ENCODE measurements at places on chromosomes 5 and 9.

DNA sequence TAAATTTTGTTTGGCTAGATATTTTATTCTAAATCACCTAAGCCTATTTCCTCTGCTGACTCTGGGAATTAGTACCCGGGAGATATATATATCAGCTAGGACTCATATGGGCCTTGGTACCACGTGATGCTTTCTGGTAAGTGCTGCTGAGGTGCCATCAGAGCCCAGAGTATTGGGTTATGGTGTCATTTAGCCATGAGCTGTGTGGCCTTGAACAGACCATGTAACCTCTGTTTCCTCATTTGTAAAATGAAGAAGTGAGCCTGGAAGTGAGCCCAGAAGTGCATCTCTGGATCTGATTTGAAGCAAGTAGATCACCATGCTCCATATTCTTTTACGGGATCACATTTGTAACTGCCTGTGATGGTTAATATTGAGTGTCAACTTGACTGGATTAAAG lies 126.1 kb downstream of the GPBP1 start:
- no peak for DNase-seq

GRCh38 chr5:156532921-156533320 lies 206.0 kb downstream of the SGCD start:
- DNase-seq = no peak

DNA sequence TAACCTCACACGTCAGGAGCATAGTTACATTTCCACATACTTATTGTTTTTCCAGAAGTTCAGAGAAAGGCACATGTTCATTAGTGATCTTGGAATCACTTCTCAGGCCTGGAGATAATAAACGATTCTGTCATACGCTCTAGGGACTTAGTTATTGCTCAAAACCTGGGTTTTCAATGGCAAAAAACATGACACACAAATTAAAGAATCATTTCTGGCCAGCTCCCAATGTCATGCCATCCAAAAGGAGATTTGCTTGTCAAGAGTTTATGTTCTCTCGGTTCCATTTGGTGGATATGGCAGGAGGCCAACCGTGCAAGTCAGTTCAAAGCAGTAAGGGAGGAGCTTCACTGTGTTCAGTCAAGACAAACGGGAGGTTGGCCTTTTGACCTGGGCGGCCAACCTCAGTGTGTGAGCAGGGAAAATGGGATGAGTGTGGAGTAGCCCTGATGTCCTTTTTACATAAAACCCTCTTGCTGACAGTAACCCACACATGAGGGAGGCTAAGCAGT lies 123.4 kb downstream of the NXNL2 start:
- peak; percentile 48 for DNase-seq

DNA sequence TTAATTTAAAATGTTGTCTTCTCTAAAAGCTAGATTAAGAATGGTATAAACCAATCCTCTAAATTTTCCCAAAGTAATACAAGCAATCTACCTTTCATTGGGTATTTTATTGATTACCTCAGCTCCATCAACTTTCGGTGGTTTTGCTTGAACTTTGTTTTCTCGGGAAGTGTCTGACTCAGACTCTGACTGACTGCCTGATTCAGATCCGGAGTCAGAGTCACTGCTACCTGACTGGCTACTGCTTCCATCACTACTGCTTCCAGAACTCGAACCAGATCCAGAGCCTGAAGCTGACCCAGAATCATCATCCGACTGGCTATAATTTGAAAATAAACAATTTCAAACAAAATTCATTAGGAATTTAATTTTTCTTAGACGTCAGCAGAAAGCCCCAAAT lies 24.0 kb downstream of the CHD1 start:
- DNase-seq = no peak

DNA sequence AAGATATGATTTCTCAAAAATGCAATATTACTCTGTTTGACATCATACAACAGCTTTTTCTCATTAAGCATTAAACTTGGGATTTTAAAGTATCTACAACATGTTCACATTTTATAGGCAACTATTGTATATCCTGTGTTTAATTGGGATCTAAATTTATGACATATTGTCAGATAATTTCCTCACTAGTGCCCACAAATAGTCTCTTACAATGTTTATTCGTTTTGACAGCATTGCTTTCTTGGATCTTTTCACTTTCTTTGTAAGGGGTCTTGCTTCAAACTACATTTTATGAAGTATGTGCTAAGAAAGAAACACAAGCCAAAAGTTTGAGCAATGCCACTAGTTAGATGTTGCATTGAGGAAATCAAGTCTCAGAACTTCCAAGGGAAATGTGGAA lies 285.1 kb downstream of the TMEM167A start:
- DNase-seq = no peak

GRCh38 chr5:62059960-62060359 lies 246.0 kb upstream of the KIF2A start:
- no peak for DNase-seq

- no peak for DNase-seq
Measured at GRCh38 chr9:130986356-130986965, 22.5 kb upstream of the LAMC3 start.

GRCh38 chr9:115006660-115007059 lies 76.3 kb upstream of the TNFSF8 start:
- peak; percentile 71 for DNase-seq

GRCh38 chr5:51599587-51599986 lies 216.3 kb downstream of the ISL1 start:
- no peak for DNase-seq

DNA sequence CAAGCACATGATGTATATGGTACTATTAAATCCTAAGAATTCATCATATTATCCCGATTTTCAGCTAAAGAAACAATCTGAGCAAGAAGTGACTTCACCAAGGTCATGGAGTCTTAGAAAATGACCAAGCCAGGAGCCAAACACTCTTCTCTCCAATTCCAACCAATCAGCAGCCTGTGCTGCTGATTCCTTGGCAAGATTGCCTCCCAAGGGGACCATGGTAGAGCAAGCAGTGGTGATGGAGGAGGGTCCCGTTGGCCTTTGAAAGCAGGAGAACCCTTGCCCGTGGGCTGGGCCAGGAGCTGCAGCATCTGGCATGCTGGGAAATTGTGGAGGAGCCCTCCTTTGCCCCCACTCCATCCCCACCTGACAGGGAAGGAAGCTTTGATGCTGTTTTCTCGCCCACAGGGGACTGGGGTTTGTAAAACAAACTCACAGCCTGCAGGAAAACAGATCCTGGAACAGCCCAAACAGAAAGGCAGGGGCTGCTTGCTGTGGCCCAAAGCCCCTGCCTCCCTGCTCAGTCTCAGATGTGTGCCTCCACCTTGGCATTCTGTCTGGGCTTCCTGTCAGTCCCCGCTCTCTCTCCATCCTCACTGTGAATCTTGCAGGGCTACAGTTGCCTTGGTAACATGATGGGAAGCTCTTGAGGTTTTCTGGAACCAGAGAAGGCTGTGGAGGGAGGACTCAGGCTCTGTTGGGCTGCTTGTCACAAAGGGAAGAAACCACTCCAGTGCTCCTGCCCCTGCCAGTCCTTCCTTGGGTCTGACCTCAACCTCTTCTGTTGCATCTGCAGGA lies 70.8 kb upstream of the HSPA9 start:
- DNase-seq = no peak

DNA sequence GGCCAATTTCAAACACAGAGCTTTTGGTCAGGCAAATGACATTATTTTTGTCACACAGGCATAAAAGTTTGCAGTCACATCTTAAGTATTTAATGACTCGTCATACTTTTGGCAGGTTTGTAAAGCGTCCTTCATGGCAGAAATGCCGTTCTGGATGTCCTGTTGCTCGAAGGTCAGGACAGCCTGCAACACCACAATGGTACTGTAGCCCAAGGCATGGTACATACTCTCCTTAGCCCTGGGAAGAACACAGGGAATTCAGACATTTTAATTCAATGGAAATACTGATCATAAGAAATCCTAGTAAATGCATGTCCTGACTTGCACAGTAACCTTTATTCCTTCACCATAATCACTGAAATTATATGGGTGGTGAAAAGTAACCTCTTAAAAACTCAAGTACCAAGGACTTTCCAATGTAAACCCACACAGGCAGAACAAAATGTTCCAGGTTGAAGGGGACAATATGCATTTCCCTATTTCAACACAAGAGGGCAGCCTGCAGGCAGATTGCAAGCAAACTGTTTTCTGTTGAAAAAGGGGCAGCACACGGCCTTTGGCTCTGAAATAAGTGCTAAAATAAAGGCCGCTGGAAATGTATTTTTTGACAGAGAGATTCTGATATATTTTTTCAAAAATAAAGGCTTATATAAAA lies 95.7 kb downstream of the TTC39B start:
- peak; percentile 69 for DNase-seq

DNA sequence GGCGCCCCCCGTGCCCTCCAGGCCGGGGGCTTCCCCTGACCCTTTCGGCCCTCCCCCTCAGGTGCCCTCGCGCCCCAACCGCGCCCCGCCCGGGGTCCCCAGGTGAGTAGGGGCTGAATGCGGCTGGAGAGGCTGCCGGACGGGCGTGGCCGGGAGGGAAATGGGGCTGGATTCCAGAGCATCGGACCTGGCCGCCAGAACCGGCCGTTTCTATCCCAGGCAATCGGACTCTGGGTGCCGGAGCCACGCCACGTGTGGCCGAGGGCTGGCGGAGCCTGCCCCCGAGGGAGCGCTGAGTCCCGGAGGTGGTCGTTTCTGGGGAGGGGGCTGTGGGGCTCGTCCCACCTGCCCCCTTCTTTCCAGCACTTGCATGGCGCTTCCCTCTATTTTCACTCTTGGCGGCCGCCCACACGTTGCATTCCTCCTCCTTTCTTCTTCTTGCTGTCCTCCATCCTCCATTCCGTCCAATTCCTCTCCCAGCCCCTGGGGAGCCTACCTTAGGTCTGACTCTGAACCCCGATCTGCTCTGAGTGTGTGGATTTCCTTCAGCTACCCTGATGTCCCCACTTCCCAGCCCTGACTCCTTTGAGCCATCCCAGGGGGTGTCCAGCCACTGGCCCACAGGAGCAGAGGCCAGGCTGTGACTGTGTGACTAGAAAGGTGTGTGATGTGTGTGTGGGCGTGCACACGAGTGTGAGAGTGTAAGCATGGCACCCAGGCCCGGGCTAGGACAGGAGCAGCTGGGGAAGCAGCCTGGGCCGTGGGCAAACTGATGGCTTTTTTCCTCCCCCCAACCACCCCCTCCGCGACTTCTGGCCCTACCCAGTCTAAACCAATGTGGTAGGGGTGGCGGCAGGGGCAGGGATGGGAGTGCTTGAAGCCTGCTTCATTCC lies 24.7 kb downstream of the GOLGA2 start:
- DNase-seq = no peak

GRCh38 chr5:135012033-135012588 lies 21.9 kb downstream of the PITX1 start:
- DNase-seq = no peak

- DNase-seq = no peak
Measured at GRCh38 chr9:13750639-13751038, 471.1 kb upstream of the MPDZ start.

GRCh38 chr9:69421908-69422801 lies 97.1 kb downstream of the ENTREP1 start:
- peak; percentile 62 for DNase-seq

DNA sequence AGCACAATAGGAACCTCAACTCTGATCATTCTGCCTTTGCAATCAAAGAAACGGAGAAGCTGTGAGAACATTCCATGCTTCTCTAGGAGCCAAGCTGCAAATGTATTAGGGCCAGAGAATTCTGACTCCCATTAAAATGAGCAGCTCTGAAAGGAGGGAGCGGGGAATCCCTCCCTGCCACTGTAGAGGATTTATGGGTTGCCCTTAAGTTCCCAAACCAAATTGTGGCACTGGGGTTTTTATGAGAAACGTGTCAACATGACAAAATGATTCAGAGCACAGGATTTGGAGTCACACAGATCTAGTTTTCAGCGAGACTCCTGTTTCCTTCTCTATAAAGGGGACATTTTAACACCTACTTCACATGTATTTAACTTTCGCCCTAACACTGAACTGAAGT lies 1.8 kb downstream of the IL6ST start:
- DNase-seq = no peak

GRCh38 chr5:170449232-170449631 lies 54.6 kb upstream of the KCNIP1 start:
- no peak for DNase-seq

DNA sequence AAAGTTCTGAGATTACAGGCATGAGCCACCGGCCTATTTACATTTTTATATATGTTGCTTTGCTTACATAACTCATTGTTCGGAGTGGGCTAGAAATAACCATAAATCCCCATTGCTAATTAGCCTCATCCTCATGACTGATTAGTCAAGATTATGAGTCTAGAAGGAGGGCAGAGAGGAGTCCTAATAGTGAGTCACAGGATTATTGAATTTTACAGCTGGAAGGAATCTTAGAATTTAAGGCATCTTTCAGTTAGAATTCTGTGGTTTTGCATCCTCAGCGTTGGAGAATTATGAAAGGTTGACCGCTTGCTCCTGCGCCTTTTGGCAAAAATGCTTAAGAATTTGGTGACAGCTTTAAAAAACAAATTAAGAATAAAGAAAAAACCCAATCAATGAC lies 2.6 kb upstream of the PBX3 start:
- peak; percentile 89 for DNase-seq

GRCh38 chr9:99466104-99466503 lies 244.0 kb downstream of the SEC61B start:
- DNase-seq = no peak

DNA sequence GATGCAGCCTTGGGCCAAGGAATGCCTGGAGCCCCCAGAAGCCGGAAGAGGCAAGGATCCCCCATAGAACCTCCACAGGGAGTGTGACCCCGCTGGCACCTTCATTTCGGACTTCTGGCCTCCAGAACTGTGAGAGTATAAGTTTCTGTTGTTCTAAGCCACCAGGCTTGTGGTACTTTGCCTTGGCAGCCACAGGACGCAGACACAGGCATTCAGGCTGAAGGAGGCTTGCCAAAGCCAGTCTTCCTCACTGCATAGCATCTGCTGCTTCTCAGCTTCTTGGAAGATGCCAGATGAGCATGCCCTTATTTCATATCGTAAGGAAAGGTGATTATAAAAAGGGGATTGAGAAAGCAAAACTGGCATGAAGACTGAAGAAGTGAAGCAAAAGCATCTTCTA lies 61.1 kb upstream of the TAS2R1 start:
- DNase-seq = no peak

GRCh38 chr5:55324006-55324405 lies 16.2 kb downstream of the MTREX start:
- no peak for DNase-seq

GRCh38 chr5:83889971-83890745 lies 169.5 kb upstream of the HAPLN1 start:
- no peak for DNase-seq

DNA sequence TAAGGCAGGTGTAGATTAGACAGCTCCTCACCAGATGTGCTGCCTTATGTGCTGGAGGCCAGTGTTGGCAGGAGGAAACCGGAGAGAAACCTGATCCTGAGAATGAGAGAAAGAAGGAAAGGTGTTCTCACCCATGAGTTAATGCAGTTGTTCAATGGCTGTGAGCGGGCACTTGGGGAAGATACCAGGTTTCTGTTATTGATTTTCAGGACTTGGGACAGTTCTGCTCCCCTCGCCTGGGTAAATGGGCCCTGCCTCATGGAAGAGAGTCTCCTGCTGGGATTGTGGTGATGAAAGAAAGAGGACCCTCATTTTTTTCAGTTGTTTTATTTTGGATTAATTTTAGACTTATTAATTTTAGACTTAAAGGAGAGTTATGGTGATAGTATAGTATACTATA lies 59.5 kb downstream of the EGFLAM start:
- DNase-seq = no peak

Data from fibroblast of skin of back (primary cell).